ENCODE measurements at places on chromosomes 5 and 9.

GRCh38 chr5:129361441-129362025, 98.6 kb upstream of the ADAMTS19 start:
- DNase-seq = no peak

DNA sequence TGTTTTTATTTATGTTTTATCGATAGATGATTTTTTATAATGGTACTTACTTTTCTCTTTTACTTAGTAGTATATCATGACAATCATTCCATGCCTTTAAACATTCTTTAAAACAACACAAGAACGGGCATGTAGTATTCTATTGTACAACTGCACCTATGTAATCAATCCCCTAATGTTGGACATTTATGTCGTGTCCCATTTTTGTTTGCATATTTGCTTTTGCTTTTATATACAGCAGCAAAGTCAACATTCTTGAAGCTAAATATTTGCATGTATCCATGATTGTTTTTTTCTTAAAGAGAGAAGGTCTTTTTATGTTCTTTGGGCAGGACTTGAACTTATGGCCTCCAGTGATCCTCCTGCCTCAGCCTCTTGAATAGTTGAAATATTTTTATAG, 527.0 kb upstream of the CLINT1 start:
- no peak for DNase-seq

GRCh38 chr9:36007316-36007708, 29.4 kb upstream of the RECK start:
- no peak for DNase-seq

DNA sequence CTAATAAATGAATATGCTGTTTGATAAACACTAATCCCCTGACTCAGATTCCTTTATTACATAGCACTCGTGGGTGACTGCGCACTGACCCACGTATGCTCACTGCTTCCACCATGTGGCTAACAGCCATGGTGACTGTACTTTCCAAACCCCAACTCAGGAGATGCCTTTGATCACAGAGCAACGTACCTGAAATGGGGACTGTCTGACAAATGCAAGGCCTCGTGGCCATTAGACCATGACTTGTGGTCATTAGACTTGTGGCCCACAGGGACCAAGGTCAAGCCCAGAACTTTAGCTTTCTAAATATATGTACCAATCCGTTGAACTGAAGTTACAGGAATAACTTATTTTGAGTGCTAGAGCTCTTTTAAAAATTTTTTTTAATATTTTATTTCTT, 46.6 kb downstream of the CYFIP2 start:
- peak; percentile 71 for DNase-seq

- no peak for DNase-seq
These were observed 75.6 kb downstream of the C7 start for GRCh38 chr5:40984884-40985283.

GRCh38 chr9:138022121-138022741, 144.6 kb downstream of the CACNA1B start:
- DNase-seq = no peak

GRCh38 chr9:127485995-127486394, 34.7 kb downstream of the LRSAM1 start:
- DNase-seq = no peak

- DNase-seq = no peak
These were observed 52.9 kb downstream of the C9orf50 start for GRCh38 chr9:129567842-129568559.
